Chondrocyte (in vitro differentiated cells): ENCODE measurements at places on chromosomes 3 and 15.

DNA sequence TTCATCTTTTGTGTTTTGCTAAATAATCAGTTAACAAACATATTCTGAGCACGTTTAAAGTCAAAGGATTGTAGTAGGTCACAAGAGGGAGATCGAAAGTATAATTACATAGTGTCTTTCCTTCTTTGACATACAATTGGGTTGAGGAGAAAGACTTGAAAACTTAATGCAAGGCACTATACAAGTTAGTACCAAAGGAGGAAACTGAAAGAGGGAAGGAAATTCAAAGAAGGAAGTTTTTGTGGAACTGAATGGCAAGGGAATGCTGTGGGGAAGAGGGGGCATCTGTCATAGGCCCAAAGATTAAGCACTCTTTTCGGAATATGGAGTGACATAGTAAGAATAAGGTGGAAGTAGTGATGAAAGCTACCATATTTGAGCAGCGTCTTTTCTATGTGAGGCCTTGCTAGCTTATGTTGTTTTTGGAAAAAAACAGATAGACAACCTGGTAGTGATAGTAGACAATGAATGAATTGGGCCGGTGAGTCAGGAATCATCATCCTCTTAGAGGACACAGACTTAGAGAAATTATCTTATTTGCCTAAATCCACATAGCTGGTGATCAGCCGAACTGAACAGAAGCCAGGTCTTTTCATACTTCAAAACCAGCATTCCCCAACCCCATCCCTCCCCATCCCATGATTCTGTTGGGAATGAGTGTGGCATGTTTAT is 10.2 kb downstream of the MBNL1 start:
- no peak for DNase-seq

- DNase-seq, result no peak
These were observed 204.2 kb downstream of the GHSR start for GRCh38 chr3:172244011-172244410.

DNA sequence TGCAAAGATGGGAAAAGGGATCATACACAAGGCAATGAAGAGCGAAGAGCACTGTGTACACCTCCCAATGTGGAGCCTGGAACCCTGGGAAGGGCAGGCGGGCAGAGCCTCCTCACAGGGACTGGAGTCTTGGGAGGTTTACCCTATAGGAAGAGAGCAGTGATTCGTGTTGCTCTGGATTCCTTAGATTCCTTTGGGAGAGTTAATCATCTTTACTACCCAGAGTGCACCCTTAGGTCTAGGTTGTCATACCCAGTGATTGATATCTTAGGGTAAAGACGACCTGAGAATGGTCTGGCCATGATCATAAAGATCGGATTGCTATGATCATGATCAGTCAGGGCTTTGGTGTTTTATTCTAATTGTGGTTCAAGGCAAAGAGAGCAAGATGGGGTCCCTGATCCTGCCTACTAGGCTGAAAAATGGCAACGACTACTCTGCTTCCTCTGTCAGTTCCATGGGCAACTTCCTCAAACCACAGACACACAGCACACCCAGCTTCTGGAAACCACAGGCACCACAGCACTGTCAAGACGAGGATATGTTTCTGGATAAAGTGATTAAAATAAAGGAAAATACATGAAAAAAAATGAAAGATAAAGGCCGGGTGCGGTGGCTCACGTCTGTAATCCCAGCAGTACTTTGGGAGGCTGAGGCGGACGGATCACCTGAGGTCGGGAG is 20.4 kb upstream of the MAP6D1 start:
- DNase-seq, result no peak

DNA sequence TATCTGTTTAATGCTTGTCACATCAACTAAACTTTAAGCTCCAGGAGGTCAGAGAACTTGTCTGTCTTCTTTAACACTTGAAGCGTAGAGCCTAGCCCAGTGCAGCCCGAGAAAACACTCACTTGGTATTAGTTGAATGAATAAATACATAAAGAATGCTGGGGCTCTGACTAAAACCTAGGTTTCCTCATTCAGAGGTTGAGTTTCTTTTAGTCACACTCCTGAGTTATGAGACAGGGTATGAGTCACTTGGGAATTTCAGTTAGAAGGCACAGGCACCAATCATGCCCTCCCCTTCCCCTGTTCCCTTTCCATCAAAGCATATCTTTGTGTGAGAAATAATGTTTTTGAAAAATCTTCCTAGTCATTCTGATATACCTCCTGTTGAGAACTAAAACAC is 589.8 kb upstream of the DPPA4 start:
- no peak for DNase-seq

DNA sequence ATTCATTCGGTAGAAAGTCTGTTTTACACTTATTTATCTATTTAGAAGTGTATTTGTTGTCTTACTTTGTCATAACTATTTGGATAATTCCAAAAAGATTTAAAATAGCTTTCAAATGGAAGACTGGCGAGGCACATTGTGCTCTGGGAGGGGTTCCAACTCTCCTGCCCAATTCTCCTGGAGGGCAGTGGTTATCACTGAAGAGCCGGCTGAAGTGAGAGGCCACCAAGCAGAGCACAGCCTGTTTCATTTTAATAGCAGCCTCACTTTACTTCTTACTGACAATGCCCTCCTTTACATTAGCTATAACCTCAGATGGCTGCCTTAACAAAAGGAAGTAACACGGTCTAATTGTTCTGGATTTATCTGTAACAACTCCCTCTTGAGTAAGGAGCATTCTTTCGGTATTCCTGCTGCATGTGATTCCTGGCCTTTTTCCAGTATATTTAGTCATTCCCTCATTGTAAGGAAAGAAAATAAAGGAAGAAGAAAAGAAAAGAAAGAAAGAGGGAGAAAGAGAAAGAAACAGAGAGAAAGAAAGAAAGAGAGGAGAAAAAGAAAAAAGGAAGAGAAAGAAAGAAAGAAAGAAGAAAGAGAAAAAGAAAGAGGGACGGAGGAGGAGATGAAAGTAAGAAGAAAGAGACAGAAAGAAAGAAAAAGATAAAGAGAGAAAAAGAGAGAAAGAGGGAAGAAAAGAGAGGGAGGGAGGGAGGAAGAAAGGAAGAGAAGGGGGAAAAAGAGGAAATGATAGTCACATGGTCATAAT is 339.8 kb upstream of the WNT5A start:
- no peak for DNase-seq

DNA sequence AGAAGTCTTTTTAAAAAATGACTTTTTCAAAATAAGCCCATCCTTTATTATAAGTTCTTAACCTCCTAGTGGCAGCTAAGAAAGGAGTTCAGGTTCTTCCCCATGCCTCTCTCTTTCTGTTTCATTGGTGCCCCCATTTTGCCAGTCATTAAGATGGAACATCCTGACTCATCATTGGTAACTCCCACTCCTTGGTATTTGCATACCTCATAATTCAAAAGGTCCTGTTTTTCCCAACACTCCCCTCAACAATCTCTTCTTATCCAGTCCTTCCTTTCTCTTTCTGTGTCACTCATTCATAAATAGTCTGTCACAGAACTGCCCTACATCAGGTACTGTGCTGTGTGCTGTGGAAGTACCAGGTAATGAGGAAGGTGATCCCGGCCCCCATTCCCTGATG is 394.0 kb downstream of the FOXP1 start:
- no peak for DNase-seq

DNA sequence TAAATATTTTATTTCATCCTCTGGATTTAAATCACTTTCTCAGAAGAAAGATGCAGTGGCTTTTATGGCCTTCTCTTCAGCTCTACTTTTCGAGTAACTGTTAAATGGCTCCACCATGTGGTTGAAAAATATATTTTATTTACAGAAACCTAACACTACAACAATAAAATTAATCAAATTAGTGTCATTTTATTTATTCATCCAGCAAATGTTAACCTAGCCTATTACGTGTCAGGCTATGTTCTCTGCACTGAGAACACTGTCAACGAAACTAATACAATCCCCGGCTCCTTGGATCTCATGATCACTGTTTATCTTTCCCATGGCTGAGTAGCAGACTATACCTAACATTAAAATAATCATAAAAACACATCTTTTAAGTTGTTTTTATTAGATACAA is 148.0 kb upstream of the OSTN start:
- DNase-seq, result no peak

DNA sequence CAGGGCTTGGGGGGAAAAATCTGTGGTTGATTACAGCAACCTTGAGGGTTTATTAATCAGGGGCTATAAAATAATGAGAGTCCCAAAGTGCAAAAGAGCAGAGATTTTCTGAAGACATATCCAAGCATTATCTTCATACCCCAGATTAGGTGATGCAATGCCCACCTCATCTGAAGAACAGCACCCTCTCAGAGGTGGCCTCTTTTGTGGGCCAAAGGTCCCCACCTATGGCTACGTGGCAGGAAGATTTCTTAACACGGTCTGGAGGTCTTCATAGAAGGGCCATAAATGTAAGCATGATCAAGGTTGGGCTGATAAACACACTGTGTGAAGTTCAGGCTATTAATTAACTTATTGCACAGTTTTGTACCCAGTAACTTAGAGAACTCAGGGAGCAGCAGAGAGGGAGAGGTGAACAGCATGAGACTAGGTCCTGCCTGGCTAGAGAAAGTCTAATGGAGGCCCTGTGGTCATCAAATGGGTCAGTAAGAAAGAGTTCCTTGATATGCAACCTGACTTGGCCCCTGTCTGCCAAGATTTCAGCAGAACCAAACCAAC is 29.6 kb upstream of the RBP2 start:
- DNase-seq, result no peak

- DNase-seq, result no peak
These were observed 51.4 kb upstream of the IGF1R start for GRCh38 chr15:98596885-98597392.

- DNase-seq, result no peak
These were observed 12.1 kb downstream of the GOLM2 start for GRCh38 chr15:44300572-44300971.

GRCh38 chr3:61381745-61382392 is 130.6 kb upstream of the FHIT start:
- DNase-seq, result no peak

GRCh38 chr3:42901073-42901415 is 4.9 kb upstream of the ZNF662 start:
- no peak for DNase-seq

GRCh38 chr3:184357248-184358123 is 3.9 kb downstream of the CLCN2 start:
- no peak for DNase-seq

DNA sequence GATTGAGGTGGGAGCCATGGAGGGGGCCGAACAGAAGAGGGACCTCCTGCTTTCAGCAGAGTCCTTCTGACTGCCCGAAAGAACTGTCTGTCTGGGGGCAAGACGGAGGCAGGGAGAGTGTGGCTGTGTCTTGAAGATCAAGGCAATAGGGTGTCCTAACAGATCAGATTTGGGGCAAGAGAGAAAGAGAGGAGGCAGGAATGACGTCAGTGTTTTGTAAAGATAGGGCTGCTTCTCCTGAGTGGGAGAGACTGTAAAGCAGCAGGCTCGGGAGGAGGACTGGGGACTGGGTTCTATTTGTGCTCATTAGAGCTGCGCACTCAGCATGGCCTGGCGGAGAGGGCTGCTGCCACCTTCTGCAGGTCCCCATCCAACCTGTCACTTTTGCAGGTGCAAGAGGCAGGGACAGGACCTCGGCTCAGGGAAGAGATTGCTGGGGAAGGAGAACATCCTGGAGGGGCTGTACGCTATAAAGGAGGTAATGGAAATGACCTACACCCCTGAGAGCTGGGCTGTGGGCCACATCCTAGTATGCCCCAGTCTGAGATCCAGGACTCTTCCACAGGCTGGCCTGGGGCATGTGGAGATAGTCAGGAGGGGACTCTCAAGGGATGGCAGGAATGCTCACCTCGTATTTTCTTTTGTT is 29.0 kb upstream of the FGD5 start:
- peak; percentile 41 for DNase-seq

GRCh38 chr3:12158387-12159226 is at the start of gene TIMP4:
TSS of gene TIMP4 (minus strand) at chr3:12158912. CDS start at chr3:12158840, 72 bp downstream.
- DNase-seq, result peak; percentile 94

DNA sequence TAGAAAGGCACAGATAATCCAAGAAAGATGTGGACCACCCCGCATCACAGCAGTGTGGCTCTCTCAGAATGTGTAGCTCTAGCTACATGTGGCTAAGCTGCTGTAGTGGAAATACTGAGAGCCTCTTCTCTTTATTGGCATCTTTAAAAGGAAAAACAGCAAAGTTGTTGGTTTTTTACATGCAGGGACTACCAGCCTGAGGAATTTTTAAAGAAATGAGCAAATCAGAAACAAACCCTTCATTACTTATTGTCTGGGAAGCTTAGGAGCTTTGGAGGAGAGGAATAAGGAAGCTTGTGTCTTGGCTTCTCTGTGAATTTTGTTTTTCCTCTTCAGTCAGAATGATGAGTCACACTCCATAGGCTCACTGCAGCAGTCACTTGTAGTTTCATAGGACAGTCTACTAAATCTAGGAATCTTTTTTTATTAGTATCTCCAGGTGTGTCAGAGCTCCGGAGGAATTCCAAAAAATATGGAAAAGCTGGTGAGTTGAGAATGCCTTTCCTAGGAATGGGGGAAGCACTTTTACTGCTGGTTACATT is 27.5 kb downstream of the POLG start:
- no peak for DNase-seq

DNA sequence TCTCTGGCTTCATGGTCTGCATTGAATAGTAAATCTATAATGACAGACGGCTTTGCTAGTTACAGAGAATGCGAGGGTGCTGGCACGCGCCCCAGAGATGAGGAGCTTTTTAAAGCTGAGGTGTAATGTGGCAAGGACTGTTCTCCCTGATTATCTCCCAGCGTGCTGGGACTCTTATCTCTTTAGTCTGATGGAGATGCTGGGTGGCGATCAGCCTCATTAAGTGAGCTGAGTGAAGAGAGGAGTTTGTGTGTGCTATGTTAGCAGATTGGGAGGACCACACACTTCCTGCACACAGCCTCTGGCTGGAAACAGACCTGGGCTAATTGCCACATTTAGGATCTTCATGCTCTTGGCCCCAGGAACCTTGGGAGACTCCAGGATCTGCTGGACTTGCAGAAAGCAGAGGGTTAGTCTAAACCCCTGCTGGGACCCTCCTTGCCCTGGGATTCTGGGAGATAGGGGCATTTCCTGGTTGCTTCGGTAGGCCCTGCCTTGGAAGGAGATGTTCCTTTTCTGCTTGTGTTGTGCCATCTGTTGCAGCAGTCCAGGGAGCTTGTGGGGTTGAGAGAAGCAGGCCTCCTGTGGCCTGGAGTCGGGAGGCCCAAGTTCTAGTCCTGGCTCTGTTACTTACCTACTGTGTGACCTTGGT is 15.0 kb downstream of the PDIA5 start:
- no peak for DNase-seq

- DNase-seq, result no peak
These were observed 2.0 kb upstream of the MELTF start for GRCh38 chr3:197031315-197032285.

GRCh38 chr15:35603301-35603700 is 57.3 kb upstream of the DPH6 start:
- DNase-seq, result no peak

GRCh38 chr3:141178026-141178425 is 53.6 kb upstream of the PXYLP1 start:
- no peak for DNase-seq

DNA sequence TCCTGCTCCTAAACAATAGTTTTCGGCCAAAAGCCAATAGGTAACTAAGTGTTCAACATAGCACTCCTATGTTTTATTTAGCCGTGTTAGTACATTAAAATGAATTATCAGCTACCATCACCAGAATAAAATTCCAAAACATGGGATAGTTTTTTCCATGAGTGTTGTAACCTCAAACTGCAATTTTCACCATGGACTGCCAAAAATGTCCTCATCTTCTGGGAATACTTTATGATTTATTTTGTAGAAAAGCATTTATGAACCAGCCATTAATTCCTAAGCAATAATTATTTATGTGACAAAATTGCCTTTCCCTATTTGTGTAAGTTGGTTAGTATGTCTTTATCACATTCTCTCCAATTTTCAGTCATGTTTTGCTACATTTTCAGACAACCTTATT is 438.1 kb downstream of the NAALADL2 start:
- no peak for DNase-seq
